Activated T-helper 1 cell treated with anti-CD3 and anti-CD28 coated beads, Interleukin-2, amount 50 U/mL, for 16 hours (primary cell): ENCODE measurements at places on chromosomes 1 and 21.
A peak's percentile ranks its signal among the peaks of the same experiment; 100 is the strongest.

GRCh38 chr1:23577056-23578004, 18.0 kb upstream of the ID3 start:
- no peak for DNase-seq

DNA sequence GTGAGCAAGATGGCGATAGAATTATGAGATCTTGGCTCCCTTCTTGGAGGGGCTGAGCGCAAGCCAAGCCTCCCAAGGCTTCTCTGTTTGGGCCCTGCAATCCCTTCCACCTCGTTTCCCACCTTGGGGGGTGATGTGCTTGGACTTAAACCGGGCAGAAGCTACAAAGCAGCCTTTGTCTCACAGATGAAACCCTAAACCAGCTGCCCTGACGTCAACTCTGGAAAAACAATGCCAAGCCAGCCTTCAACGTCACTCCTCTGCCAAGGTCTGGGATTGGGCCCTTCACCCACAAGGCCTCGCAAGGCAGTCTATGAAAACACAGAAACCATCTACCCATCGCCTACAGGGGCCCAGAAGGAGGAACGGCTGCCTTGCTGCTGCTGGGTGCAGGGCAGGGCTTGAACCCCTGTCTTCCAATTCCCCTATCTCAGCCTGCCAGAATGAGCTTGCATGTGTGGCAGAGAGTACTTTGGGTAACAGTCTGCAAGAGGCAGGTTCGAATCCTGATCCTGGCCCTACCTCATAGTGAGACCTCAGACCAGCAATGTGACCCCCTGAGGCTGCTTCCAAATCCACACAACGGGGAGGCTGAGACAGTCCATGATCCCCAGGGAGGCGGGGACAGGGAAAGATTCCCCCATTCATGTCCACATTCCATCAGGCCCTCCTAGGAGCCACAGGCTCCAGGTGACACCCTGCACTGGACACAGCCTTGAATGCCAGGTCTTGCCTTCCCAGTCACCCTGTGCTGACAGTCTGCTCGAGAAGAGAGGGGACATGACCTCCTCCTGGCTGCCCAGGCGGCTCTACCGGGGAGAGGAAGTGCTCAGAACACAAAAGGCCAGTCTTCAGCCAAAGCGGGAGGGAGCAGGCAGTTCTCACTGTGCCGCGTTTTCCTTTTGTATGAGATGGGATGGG, 15.0 kb downstream of the IFFO2 start:
- no peak for DNase-seq

DNA sequence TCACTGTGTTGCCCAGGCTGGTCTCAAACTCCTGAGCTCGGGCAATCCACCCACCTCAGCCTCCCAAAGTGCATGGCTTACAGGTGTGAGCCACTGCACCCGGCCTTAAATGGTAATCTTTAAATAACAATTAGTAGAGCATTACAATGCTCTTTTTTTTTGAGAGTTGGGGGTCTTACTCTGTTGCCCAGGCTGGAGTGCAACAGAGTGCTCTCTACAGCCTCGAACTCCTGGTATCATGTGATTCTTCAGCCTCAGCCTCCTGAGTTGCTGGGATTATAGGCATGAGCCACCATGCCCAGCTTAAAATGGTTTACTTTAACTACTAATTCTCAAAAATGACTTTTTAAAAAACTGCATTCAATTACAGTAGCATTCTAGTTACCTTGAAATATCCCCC, 52.2 kb downstream of the PIK3R3 start:
- no peak for DNase-seq

- no peak for DNase-seq
These were observed 143.2 kb downstream of the PBX1 start for GRCh38 chr1:164702216-164702615.

- no peak for DNase-seq
These were observed 83.2 kb downstream of the PLXNA2 start for GRCh38 chr1:208161005-208161404.

- DNase-seq, result no peak
These were observed 23.2 kb upstream of the SLC30A1 start for GRCh38 chr1:211601982-211602670.

DNA sequence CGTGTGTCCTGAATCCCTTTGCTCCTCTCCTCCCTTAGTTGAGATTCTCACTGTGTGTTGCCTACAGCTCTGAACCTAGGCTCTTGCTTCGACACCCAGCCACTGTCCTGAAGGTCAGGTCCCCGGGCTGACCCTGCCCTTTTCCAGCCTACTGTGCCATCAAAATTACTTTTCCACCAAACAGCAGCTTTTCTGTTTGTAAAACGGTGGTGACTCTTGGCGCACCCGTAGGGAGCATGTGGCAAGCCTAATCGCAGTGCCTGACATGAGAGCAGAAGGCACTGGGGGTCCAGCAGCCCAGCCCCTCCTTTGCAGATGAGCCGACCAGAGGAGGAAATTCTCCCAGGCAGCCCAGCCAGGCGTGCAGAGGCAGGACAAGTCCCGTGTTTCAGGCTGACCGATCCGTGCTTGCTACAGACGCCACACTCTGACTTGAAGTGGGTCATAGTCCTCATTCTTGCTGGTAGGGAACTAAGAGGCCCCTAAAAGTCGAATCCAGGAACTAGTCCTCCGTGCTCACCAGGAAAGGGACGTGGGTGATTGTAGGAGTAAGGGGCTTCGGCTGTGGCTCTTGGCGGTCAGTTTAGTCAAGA, 6.8 kb downstream of the GPR137B start:
- no peak for DNase-seq

DNA sequence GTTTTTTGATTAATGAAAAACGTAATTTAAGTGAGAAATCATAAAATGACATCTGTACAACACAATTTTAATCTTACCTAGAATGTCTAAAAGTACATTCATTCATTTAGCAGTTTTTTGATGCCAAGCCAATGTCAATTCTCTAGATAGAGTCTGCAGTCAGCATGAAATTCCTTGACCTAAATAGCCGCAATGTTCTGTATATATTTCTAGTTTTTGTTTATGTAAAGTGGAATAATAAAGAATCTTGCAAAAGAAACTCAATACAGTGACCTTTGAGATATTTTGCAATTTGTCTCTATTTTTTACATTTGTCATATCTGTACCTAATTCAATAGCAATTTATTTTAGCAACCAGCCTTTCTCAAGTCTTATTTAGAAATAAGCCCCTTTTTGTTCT, 176.0 kb downstream of the ATP6V1G3 start:
- no peak for DNase-seq

DNA sequence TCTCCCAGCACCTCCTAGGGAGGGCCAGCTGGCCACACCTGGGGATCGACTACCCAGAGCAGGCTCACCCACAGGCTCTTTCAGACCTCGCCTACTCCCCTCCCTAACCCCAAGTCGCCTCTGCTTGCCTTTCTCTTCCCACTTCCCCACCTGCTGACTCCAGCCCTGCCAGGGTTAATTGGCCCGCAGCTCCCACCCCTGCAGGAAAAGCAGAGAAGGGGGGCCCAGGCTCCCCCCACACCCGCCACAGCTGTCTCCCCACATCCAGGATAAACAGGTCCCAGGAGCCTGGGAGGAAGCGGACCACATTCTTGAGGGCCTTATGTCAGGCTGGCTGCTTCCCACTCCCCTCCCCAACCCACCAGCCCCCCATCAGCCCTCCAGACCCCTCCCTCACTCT, 45.0 kb downstream of the TAS1R2 start:
- no peak for DNase-seq

DNA sequence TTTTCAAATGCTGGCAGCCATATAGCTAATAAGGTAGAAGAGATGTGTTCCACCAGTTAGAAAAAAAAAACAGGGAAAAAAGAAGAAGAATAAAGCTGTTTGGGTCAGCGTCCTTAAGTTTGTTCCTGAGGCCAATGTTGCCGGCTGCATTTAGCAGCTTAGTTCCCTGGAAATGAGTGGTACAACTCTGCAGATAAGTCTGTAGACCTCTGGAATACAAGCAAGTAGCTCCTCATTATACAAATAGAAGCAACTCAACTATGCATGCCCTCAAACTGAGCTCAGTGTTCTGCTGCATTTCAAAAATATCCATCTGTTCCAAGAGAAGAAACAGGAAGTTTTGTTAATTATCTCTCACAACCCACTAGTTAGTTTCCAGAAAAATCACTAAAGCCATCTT, 181.2 kb upstream of the PKN2 start:
- no peak for DNase-seq

DNA sequence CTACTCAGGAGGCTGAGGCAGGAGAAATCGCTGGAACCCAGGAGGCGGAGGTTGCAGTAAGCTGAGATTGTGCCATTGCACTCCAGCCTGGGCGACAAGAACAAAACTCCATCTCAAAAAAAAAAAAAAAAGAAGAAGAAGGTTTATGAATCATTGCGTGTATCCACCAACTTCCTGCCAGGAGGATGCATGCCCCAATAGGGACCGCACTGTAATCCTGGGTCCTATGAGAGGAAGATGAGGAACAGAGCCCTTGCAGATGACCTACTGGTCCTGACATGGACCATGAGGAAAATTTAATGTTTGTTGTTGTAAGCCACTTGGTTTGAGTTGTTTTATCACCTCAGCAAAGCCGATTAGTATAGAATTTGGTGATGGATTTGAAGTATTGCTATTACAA, 56.7 kb downstream of the PTGS2 start:
- no peak for DNase-seq

DNA sequence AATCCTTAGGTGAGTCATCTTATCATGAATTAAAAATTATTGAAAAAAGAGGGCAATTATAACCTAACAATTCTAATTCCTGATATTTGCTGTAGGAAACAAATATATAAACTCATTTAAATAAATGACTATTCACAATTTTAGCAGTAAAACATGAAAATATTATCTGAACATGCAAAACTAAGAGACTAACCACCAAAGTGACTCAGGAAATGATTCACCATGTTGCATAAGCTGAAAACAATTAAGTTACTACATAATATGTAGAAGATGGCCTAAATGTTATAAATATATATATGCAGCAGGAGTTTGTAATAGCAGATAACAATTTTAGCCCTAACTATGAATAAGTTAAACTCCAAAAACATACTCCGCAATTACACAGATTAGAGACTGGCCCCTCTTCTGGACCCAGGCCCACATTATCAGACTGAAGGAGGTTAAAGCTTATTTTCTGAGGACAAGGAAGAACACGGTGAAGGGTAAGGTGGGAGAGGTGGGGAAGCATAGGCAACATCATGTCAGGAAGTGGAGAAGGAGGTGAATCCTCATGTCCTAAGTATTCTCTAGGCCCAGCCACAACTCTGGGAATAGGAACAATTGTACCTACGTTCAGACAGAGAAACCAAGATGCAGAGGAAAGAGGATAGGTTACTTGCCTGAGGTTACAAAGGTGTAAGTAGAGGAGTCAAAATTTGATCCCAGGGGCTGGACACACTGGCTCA, 15.6 kb upstream of the AIM2 start:
- DNase-seq, result no peak

DNA sequence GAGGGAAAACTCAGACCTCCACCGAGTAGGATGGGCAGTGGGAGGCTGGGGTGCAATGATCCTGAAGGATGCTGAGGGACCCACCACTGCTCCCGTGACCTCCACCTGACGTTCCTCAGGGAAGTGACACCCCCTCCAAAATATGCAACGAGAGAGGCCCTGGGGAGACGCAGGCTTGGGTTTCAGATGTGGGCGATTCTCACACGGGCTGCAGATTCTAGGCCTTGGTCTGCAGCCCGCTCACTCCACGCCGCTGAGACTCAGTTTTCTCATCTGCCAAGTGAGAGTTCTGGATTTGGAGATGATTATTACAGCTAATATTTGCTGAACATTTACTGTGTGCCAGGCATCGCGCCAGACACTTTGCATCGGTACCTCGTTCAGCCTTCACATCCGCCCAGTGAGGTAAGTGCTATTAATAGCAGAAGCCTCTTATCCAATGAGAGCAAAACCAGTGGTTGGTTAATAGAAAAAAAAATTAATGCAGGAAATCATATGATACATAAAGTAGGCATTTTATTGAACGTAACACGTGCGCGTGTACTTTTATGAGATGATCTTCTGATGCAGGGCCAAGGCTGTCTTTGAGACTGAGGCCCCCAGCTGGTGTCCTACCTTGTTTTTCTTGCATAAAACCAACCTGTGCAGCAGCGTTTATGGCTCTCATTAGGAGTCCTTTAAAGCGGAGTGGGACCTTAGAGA, 102.0 kb upstream of the RUNX3 start:
- DNase-seq, result peak; percentile 38

GRCh38 chr1:7209336-7209735, 424.1 kb downstream of the CAMTA1 start:
- DNase-seq, result no peak

GRCh38 chr1:45574105-45574626, 9.7 kb upstream of the NASP start:
- no peak for DNase-seq

- no peak for DNase-seq
These were observed 15.2 kb downstream of the CDCP2 start for GRCh38 chr1:54137534-54138061.

DNA sequence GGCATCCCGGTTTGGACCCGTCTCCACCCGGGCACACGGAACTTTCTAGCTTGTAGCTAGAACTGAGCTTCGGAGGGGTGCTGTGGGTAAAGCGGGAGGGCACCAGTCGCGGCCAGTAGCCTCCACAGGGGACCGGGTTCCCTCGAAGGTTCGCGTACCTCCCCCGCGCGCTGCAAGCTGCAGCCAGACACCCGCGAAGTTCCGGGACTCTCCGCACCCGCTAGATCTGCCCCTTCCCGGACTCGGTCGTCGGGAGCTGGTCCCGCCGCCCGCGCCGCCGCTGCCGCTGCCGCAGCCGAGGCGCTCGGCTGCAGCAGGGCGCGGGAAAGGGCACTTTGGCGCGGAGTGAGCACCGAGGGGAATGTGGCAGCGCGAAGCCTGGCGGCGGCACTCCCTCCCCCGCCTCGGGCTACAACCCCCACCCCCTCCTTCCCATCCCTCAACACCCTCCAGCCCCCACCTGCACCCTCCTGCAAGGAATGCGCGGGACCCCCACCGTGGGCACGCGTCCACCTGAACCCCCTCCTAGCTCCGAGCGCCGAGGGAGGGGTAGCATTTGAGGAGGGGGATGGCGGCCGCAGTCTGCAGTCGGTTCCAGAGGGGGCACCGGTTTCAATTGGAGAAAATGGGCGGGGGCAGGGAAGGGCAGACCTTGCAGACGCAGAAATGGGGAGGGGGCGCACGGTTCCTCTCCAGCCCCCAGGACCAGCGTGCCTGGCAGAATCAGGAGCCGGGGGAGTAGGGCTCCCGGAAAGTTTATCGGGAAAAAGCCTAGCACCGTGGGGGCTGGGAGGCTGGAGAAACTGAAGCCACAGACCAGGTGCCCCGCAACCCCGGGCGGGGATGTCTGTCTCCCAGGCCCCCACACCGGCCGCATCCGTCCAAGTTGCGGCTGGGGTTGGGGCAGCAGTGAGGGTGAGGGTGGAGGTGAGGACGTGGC, 968 bp downstream of the CSMD2 start:
- no peak for DNase-seq

GRCh38 chr21:43614839-43615238, 44.4 kb downstream of the HSF2BP start:
- no peak for DNase-seq
